ENCODE measurements at places on chromosomes 1 and 21. TPM values are rescaled to one million over a fixed set of nuclear protein-coding genes. Genes with fewer than 3 reads are reported as not detected.

DNA sequence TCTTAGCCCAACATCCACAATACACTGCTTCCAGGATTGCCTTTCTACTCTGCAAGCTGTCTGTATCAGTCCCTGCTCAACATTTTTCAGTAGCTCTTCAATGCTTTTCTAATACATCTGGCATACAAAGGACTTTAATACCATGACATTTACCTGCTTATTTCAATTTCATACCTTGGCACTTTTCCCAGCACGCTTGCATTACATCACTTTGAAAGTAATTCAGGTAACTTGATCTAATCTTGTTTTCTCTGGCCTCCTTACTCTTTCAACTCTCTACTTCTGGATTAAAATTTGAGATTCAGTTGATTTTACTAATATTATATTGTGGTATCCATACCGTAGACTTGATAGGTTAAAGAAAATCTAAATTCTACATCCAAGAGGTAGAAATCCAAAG is 103.0 kb downstream of the PTGS2 start:
- no peak for DNase-seq

The ROR1 gene
- total RNA-seq: 3.3 TPM

DNA sequence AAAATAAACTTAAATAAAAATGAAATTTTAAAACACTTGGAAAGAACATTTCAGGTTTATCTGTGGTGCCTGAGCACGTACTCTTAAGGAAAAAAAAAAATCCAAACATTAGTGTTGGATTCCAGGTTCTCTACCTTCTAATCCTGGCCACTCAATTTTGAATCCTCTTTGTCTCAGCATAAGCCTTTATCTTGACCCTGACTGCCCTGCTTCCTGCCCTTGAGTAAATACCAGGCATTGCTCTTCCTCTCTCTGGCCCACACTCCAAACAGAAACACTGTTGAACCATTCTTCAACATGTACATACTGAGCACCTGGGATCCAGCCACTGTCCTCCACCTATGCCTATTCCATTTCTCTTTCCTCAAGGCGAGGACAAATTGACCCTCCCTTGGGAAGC is 11.4 kb upstream of the VANGL1 start:
- DNase-seq: no peak

DNA sequence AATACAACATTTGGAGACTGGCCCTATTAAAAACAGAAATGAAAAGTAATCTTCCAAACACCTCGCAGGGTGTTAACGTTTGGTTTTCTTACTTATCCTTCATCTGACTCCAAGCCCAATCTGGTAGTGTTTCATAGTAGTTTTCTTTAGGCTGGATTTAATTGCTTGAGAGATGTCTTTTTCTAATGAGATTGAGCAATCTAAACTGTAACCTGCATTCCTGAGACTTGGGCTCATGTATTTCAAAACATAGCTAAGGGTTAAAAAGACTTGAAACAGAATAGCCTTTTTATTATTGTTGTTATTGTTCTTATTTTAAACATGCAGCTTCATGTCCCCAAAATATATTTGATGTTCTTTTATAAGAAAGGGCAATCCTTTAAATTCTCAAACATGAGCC is 278.9 kb downstream of the TGFB2 start:
- DNase-seq: no peak

DNA sequence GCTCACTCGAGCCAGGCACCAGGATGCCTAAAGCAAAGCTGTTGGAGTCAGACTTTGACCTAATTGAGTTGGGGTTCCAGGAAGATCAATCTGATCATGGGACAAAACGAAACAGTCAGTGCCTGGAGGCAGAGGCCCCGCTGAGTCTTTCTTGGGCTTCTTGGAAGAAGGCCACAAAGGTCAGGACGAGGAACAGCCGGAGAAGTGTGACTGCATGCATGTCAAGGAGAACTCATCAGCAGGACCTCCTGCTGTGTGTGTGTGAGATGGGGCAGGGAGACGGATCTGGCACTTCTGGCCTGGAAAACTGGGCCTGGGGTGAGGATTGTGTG is 190.8 kb downstream of the CAMTA1 start:
- DNase-seq: no peak

The MIB2 gene
- 43.6 TPM for total RNA-seq

The GRIK3 gene
- total RNA-seq: not detected

DNA sequence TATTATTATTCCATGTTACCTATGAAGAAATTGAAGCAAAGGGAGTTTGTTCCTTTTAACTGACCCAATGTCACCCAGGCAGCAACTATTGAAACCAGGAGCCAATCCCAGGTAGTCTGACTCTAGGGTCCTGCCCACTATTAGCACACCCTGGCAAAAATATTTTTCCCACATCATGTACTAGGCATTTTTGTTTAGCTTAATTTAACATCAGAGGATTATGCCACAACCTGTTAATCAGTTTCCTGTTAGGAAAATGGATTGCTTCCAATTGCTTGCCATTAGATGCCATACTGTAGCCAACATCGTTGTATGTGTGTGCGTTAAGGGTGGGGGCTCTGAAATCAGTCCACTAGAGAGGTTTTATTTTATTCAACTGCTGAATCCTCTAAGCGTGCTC is 281.1 kb downstream of the DNM3 start:
- no peak for DNase-seq

Data from pulmonary artery endothelial cell (primary cell).